ENCODE measurements at places on chromosomes 7 and 10.

GRCh38 chr10:3068201-3068967, 1.0 kb downstream of the PFKP start:
- no peak for DNase-seq

DNA sequence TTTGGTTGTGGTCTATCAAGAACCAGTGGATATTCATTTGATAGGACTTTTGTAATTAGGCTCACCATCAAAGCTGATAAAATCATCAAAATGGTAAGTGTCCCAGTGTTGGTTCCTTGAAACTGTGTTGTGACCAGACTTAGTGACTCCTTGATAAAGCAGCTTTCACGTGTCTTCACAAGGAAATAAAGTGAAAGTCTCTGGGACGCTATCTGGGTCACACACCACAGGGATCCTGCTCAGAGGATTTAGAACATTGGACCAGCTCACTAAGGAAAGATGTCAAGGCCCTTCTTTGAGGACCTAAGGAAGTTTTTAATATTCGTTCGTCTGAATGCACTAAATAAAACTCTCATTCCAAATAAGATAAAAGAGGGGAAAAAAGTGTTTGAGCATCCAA, 193.1 kb downstream of the RNLS start:
- DNase-seq, result no peak

GRCh38 chr7:108088729-108089128, 41.4 kb downstream of the LAMB4 start:
- DNase-seq, result no peak

DNA sequence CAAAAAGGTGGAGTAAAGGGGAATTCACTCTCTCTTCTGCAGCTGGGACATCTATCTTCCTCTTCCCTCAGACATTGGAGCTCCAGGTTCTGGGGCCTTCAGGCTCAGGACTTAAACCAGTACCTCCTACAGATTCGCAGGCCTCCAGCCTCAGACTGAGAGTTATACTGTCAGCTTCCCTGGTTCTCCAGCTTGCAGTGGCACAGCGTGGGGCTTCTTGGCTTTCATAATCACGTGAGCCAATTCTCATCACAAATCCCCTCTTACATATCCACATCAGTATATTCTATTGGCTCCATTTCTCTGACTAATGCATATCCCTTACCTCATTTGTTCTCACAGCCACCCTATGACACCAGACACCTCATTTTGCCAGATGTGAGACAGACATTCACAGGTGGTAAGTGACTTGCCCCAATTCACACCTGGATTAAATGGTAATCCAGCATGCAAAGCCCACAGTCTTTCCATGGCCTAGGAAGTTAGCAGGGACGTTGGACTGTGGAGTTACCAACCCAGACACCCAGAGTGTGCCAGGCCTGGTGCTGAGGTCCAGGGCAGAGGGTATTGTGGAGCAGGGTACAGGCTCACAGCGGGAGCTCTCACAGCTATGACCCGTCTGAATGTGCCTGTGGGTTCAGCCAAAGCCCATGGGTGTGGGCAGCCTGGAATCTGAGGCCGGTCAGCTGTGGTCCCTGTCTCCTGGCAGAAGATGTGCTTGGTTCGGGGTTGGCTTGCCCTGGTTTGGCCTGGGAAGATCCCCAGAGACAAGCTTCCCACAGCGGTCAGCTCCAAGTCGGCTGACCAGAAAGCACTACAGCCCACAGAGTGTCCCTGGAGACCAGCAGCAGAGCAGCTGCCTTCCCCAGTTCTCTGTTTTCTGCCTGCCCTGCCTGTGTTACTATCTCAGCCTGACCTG, 18.4 kb upstream of the ZCCHC24 start:
- no peak for DNase-seq

- no peak for DNase-seq
These were observed 996.4 kb downstream of the KCNMA1 start for GRCh38 chr10:76641215-76641614.

DNA sequence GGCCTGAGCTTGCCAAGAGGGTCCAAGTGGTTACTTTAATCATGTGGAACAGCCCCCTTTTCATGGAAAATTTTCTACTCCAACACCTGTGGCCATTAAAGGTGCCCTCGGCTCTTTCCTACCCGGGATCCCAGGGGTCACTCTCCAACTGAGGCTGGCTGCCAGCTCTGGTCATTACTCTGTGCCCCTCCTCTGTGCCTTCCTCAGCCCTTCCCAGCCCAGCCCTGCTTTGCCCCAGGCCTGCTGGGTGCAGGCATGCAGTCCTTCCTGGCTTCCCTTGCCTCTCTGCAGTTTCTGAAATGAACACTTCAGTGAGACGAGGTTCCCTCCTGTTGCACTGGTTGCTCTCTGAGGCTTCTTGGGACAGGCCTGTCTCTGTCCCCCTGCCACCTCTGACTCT, 951.1 kb upstream of the ZNF722 start:
- DNase-seq, result no peak

DNA sequence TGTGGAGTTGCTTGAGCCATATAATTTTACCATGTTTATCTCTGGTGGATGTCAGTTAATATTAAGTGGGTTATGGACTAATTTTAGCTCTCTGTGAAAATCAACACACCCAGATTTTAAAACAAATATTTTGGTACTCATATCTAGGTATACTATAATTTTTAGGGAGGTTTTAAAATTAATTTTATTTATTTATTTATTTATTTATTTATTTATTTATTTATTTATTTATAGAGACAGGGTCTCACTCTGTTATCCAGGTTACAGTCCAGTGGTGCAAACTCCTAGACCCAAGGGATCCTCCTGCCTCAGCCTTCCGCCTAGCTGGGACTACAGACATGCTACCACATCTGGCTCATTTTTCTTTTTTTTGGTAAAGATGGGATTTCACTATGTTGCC, 7.3 kb upstream of the CREM start:
- no peak for DNase-seq

GRCh38 chr7:151416941-151417315, 7.1 kb upstream of the WDR86 start:
- DNase-seq, result no peak

DNA sequence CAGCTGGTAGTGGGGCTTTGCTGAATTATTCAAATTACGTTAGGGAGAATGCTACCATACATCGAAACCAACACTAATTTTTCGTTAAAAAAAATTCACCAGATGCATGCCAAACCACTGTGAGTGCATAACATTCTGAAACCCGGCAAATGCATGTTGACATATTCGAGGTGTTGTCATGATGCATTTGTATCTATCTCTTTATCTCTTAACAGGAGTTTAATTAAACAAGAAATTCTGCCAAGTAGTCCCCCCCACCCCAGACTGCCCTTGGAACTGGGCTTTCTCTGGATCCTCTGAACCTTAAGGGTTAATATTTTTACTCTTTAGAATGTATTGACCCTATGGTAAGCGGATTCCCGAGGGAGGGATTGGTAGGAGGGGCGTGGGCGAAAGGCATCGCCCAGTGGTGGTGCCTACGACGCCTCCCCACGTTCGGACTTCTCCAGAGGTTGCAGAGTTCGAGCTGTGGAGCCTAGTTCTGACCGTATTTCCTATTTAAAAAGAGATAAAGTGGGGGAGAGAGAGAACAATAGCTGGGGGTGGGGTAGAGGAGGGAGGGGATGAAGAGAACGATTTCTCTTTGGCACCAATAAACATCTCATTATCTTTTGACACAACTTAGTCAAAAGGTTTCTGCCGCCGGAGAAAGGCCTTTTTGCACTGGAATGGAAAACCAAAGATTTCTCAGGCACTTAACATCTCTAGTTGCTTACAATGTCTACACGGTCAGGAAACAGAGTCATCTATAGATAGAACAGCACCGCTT, 7.2 kb downstream of the DLX6 start:
- DNase-seq, result no peak

GRCh38 chr10:83959328-83959727, 180.0 kb upstream of the GHITM start:
- no peak for DNase-seq

DNA sequence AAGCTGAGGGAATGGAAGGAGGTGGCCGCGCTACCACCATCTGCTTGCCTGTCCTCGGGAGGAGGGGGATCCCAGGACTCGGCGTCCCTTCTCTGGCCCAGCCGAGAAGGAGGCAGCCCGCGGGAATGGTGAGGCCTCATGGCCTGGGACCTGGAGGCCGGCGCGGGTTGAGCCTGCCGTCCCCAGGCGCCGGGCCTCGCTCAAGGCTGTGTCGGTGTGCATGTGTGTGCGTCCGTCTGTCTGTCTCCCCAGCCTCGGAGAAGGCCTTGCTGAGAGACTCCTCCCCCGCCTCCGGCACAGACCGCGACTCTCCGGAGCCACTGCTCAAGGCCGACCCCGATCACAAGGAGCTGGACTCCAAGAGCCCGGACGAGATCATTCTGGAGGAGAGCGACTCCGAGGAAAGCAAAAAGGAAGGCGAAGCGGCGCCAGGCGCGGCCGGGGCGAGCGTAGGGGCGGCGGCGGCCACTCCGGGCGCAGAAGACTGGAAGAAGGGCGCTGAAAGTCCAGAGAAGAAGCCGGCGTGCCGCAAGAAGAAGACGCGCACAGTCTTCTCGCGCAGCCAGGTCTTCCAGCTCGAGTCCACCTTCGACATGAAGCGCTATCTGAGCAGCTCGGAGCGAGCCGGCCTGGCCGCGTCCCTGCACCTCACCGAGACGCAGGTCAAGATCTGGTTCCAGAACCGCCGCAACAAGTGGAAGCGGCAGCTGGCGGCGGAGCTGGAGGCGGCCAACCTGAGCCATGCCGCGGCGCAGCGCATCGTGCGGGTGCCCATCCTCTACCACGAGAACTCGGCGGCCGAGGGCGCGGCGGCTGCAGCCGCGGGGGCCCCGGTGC, 1.3 kb downstream of the HMX3 start:
- no peak for DNase-seq
